ENCODE measurements at places on chromosomes 11 and 22.

DNA sequence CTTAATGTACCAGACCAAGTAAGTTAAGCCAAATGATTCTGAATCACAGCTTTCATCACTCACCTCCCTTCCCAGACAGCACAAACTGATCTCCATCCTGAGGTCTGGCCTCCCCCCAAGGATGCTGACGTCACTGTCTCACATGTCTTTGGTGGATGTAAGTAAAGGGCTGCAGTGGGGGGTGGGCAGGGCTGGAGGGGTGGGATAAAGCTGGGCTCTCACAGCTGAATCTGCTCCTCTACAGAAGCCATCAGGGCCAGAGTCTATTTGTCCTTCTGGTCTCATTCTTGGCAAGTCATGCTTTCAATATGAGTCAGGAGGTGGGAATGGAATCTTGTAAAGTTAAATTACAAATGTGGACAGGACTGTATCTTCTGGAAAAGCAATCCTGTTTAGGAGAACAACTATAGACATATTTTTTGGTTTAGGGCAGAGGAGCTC lies 32.7 kb downstream of the P4HA3 start:
- peak; percentile 66 for DNase-seq

DNA sequence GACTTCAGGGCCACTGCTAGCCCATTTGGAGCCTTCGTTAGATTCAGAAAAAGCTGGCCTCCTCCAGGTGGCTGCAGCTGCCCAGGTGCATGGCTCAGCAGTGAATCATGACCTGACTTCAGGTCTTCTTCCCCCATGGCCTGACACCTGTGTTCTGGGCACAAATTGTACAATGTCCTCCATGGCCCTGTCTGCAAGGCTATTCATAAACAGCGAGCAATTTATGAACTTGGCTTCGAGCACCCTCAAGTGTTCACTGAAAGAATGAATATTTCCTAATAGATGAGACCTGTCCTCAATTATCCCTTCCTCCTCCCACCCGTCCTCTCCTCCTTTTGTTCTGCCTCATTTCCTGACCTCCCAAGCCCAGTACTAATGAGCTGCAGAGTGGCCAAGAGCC lies 12.2 kb upstream of the VPS37C start:
- DNase-seq, result peak; percentile 45

DNA sequence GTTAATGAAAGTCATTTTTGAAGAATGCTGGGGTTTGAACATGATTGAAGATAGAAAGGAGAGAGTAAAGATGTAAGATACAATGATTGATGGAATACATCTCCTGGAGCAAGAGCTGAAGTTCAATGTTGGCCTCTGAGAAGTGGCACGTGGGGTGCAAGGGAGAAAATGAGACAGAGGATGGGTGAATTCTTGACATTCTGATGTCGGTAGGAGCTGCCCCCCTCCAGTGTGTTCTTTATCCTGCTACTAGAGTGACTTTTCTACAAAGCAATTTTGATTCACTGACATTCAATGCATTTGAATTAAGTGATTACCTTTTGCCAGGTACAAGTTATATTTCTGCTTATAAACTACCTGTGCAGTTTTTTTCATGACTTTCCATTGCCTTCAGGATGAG lies 159.0 kb upstream of the MTMR2 start:
- DNase-seq, result no peak

GRCh38 chr22:20405931-20406685 lies 12.2 kb downstream of the ZNF74 start:
- no peak for DNase-seq

DNA sequence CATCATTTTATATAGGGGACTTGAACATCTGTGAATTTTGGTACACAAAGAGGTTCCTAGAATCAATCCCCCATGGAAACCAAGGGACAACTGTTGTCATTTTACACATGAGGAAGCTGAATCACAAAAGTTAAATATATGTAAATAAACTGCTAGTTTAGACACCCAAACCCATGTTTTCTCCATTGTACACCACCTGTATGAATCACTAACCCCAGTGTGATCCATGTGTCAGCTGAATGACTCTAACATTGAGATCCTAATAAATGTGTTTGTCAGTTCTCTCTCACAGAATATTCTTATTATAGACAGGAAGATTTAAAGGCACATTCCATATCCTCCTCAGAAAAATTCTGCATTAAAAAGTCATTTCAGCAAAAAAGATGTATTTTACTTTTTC lies 83.3 kb downstream of the ATG16L2 start:
- DNase-seq, result no peak

DNA sequence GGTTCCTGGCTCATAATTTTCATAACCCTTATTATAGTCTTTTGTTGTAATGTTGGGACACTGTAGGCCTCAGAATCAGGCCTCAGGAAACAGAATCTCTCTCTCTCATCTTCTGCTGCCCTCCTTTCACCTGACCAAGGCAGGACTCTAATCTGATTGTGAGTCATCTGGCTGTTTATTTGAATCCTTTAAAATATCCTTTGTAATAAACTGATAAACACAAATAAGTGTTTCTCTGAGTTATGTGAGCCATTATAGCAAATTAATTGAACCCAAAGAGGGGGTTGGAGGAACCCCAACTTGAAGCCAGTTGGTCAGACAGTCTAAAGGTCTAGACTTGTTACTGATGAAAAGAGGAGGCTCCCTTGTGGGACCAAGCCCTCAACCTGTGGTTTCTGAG lies 30.6 kb downstream of the ACER3 start:
- DNase-seq, result no peak

- no peak for DNase-seq
Observed at GRCh38 chr22:21022955-21023614, 8.1 kb downstream of the P2RX6 start.

GRCh38 chr11:62710001-62710345 lies 2.5 kb downstream of the GNG3 start:
- peak; percentile 52 for DNase-seq

DNA sequence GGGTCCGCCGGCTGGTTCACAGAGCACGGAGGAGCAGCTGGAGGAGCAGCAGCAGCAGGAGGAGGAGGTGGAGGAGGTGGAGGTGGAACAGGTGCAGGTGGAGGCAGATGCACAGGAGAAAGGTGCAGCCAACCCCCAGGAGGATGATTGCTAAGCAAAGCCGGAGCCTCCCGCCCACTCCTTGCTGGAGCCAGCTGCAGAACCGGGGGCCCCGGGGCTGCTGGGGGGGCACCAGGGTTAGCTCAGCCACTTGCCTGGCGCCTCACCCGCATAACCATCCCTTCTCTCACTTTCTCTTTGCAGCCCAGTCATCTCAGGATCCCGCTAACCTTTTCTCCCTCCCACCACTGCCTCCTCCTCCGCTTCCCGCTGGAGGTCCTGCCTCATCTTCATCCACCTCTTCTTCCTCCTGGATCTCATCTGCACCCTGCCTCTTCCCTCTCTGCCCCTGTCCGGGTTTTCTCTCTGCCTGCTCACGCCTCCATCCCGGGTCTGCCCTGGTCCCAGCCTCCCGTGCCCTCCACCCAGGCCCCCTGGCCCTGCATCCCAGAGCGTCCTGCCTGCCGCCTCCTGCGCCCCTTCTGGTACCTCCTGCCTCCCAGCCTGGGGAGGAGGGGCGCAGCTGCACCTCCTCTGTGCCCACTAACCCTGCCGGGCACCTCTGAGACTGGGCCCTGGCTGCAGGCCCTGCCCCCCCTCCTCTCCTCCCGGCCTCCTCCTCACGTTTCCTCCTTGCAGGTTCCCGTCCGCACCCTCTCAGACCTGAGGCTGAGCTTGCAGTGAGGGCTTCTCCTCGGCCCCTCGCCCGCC lies 9.5 kb downstream of the KCTD17 start:
- DNase-seq, result no peak

DNA sequence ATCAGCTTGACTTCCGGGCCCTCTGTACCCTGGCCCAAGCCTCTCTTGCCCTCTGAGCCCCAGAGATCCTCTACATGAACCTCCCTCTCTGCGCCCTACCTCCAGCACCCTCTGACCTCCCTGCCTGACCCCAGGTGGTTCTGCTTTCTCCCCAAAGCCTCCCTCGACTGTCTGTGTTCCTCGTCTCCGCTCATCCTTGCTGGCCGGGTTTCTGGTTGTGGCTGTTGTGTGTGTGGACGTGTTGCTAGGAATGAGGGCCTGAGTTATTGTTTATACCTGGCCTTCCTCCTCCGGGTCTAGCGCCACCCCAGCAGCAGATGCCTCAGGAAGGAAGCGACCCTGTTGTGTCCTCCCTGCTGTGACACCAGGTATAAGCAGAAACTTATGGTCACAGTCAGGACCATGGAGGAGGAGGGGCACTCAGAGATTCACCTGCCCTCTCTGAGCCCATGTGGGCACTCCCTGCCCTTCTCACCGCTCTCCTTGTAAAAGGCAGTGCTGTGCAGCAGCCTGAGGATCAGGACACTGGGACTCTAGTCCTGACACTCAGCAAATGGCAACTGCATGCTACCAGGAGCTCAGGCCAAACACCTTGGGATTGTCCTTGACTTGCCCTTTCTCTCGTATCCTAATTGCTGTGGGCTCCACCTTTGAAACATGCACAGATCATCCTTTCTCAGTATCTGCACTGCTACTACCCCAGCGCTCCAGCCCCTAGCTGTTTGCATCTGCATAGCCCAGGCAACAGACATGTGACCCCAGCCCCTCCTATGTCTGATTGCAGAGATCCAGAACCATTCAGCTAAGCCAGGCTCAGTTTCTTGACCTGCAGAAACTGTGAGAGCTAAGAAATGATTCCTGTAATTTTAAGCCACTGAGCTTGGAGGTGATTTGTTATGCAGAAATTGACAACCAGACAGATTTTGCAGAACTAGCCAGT lies 140.1 kb downstream of the ST3GAL4 start:
- no peak for DNase-seq

DNA sequence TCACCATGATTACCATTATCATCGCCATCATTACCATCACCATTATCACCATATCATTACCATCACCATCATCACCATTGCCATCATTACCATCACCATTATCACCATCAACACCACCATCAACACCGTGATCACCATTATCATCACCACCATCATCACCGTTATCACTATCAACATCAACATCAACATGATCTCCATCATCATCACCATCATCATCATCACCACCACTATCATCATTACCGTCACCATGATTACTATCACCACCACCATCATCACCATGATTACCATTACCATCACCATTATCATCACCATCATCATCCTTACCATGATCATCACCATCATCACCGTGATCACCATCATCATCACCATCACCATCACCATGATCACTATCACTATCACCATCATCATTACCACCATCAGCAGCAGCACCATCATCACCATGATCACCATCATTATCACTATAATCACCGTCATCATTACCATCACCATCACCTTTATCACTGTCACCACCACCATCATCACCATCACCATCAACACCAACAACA lies 753.7 kb downstream of the BRD1 start:
- DNase-seq, result no peak

DNA sequence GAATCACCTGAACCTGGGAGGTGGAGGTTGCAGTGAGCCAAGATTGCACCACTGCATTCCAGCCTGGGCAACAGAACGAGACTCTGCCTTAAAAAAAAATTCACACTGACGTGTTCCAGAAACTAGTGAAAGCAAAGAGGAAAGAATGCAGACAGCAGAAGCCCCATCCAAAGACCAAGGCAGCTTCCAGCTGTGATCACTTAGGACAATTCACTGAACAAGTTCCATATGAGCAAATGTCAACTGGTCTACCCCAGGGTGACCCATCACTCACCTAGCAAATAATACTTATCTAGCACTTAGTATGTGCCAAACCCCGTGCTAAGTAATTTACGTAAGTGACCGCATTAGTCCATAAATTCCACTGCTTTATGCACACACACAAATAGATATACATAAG lies 138.9 kb downstream of the LARGE1 start:
- DNase-seq, result no peak

GRCh38 chr11:117177534-117178209 lies 871 bp upstream of the SIDT2 start:
- DNase-seq, result no peak

DNA sequence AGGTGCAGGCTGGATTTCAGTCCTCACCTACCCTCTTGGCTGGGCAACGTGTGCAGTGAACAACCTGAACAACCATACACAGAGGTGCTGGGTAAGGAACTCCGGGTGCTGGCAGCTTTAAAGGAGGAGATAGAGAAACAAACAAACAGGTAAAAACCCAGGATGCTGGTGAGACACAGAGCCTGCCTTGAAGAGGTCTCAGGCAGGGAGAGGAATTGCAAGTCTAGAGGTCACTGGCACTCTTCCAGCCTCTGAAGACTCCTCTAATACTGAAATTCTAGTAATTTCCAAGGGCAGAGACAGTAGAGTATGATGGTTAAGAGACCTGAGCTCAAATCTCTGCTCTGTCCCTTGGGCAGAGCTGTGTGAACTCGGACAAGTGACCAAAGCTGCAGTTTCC lies 192.5 kb downstream of the CEP164 start:
- no peak for DNase-seq

GRCh38 chr11:104260456-104260855 lies 96.5 kb upstream of the PDGFD start:
- no peak for DNase-seq
